Activated CD8-positive, alpha-beta memory T cell treated with anti-CD3 and anti-CD28 coated beads for 1 hour (primary cell): ENCODE measurements at places on chromosomes 7 and 10.

DNA sequence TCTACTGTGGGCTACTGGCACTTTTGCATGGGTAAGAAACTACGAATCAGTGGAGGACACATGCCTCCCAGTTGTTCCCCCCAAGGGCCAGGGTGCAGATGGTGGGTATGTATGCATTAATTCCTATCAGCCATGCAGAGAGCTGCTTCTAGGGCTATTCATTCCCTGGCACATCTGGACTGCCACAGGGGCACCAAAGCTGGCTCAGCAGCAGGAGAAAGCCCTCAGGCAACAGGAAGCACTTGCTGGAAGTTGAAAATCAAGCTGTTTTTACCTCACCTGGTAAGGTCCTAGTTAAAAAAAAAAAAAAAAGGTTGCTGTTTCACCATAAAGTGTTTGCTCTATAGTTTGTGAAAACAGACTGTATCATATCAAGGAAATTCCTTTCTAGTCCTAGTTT, 1342.6 kb downstream of the REEP3 start:
- DNase-seq: no peak

DNA sequence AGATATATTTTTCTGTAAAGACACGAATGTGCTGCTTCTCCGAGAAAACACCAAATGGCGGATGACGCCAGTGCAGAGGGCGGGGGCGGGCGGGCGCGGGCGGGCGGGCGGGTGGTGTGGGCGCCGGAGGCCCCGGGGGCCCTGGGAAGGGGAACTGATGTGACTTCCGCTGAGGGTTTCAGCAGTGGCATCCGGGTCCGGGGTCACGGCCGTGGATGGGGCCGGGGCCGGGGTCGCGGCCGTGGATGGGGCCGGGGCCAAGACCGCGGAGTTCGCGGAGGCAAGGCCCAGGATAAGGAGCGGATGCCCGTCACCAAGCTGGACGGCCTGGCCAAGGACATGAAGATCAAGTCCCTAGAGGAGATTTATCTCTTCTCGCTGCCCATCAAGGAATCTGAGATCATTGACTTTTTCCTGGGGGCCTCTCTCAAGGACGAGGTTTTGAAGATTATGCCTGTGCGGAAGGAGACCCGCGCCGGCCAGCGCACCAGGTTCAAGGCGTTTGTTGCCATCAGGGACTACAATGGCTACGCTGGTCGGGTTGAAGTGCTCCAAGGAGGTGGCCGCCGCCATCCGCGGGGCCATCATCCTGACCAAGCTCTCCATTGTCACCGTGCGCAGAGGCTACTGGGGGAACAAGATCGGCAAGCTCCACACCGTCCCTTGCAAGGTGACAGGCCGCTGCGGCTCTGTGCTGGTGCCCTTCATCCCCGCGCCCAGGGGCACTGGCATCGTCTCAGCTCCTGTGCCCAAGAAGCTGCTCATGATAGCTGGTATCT, 20.3 kb upstream of the IGF2BP3 start:
- peak; percentile 40 for DNase-seq

- no peak for DNase-seq
Observed at GRCh38 chr7:90453931-90454330, 15.5 kb upstream of the PTTG1IP2 start.

DNA sequence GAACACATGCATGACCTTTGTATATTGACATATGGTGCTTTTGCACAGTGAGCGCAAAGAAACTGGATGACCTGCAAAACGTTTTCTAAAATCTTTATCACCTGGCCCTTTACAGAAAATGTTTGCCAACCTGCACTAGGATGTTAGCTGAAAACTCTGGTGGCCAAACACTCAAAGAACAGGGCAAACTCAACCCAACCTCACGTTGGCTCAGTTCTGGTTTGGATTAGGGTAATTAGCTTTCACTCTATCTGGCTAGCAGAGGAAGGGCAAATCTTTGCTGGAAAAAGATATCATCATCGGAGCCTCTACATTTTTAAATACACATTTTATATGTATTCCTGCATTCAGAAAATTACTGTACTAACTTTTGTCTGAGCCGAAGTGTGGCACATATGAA, 688.9 kb downstream of the PHTF2 start:
- DNase-seq: no peak
